Hematopoietic multipotent progenitor cell treated with erythropoietin and hydrocortisone succinate and interleukin-3 and kit ligand, for 4 days (in vitro differentiated cells): ENCODE measurements at places on chromosomes 3 and 15.
A peak's percentile ranks its signal among the peaks of the same experiment; 100 is the strongest.

DNA sequence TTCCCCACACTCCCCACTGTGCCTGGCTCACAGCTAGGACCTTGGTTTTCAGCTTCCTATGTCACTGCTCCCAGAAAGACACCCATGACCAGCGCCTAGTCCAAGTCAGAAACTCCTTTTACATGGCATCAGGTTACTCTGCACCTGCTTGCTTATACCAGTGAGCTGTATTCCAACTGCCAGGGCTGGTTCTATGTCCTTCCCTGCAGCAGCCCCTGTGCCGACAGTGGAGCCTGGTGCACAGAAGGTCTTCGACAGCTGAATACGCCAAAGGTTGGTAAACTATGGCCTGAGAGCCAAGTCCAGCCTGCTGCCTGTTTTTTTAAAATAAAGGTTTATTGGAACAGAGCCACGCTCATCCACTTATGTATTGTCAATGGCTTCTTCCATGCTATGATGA, 102.5 kb downstream of the IQSEC1 start:
- no peak for DNase-seq

DNA sequence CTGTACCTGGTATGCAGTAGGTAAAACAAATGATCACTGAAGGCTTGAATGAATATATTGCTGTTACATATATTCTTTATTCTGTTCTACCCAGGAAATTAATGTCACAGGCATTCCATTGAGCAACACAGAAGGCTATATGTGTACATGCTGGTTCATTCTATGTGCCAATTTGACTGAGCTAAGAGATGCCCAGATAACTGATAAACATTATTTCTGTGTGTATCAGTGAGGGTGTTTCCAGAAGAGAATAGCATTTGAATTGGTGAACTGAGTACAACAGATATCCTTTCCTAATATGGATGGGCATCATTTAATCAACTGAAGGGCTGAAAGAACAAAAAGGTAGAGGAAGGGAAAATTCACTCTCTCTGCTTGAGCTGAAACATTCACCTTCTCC, 886.8 kb downstream of the FHIT start:
- DNase-seq, result peak; percentile 11

DNA sequence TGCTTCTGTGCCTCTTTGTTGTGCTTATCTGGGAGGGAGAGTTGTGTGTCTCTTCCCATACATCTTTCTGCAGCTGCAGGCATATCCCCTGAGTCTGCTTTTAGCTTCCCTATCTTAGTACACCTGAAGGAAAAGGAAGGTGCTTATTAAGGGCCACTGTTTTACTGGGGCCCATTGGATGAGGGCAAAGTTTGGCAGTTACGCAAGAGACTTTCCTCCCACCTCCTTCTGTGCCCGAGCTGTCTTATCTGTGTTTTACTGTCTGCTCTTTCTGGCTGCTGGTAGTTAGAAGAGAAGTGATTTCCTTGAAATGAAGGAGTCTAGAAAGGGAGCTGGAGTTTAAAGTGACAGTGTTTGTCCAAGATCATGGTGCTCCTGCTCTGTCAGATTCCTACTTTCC, 66.5 kb downstream of the GABRG3 start:
- no peak for DNase-seq

DNA sequence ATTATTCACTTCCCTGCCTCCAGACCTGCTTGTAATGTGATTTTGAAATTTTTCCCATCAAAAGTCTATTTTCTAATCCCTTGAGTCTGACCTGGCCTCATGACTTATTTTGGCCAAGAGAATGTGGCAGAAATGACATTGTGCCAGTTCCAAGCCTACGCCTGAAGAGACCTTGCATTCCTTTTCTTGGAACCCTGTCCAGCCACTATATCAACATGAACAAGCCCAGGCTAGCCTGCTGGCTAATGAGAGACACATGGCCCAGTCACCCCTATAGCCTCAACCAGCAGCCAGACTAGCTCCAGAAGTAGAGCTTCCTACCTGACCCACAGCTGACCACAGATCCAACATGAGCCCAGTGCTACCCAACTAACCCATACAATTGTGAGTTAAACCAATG, 121.1 kb upstream of the ACP3 start:
- no peak for DNase-seq

- no peak for DNase-seq
Measured at GRCh38 chr3:147934451-147935180, 525.5 kb downstream of the ZIC1 start.

DNA sequence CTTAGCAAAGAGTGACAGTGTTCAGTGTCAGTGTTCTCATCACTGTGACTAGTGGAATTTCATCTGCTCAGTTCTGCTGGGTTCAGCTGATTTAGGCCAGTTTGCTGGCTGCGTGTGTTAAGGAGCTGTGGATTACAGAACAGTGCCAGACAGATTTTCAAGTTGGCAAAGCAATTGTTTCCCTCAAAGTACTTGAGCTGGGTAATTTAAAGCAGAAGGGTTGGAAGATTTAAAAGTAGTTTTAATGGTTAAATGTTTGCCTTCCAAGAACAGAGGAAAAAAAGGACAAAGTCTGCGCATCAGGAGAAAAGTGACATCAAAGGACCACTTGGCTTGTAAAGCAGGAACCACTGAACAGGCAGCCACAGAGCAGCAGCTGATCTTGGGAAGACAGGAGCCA, 8.7 kb downstream of the ESYT3 start:
- DNase-seq, result no peak

DNA sequence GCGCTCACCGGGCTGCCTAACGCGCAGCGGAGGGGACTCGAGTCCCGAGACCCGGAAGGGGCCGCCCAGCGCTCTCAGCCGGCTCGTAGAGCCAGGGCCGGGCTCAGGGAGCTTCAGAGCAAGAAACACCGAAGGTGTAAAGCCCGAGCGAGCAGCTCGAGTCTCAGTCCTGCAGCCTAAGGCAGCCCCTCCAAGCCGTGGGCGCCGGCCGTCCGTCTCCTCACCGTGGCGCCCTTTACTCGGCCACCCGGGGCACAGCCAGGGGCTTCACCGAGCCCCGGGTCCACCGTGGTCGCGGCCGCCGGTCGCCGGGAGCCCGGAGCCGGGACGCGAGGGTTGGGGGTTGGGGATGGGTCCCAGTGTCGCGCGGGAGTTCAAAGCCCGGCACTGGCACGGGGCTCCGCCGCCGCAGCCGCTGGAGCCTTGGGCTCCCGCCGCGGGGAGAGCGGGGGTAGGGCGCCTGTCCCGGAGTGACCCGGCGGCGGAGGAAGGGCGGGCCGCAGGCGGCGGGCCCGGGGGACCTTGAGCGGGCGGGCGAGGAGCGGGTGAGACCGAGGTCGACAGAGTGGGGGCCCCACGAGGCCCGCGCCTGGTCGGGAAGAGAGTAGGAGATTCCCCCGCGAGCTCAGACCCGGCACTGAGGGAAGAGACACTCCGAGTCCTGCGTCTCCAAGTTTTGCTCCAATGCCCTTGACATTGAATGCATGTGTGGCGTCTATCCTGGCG, 26.9 kb upstream of the THRB start:
- peak; percentile 87 for DNase-seq

DNA sequence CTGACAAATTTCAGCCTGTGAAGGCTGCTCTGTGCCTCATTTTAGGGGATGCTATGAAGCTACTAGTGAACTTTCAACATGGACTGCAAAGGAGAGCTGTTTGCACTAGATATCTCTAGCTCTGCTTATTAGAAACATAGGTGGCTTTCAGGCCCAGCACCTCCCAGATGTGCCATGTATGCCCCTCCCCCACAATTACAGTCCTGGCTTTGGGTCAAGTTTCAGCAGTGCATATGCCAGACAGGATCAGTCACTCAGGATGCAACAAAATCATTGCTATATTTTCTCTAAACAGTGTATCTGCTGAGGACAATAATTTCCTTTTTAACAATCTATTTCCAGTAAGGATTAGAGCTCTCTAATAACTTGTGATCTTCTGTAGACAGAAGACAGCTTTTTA, 178.8 kb upstream of the STAC start:
- no peak for DNase-seq

DNA sequence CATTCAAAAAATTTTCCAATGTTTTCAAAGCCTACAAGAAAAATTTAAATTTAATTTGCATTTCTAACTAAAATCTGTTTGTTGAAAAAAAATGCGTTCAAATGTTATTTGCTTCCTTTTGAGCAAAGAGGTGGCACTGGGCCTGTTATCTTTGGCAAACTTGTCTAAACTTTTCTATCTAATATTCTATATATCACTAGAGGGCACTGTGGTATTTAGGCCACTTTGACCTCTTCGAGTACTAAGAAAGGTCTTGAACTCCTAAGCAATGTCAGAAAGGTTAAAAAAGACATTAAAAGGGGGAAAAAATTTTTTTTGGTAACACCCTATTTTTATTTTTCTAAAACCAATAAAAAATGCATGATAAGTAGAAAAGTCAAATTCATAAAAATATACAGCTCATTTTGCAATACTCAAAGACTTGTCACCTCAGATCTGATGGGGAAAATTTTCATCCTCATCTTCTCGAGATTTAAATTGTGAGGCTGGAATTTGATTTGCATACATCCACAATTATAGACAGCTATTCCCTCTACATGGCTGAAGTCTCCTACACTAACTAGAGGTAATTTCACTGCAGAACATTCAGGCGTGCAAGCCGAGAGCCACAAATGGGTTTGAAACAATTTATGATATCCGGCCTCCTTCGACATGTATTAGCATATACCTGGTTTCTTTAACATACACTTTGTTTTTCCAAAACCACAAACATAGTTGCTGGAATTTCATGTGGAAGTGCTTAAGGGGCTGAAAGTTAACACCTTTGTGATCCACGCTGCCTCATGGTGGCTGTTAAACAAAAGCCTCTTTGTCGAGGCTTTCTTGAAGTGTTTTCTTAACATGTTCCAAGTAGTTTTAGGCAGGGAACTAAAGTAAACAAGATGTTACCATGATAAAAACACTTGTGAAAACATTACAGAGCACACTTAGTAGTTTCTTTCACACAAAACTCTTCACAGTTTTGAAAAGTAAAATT, 576.4 kb downstream of the FOXP1 start:
- DNase-seq, result peak; percentile 86

DNA sequence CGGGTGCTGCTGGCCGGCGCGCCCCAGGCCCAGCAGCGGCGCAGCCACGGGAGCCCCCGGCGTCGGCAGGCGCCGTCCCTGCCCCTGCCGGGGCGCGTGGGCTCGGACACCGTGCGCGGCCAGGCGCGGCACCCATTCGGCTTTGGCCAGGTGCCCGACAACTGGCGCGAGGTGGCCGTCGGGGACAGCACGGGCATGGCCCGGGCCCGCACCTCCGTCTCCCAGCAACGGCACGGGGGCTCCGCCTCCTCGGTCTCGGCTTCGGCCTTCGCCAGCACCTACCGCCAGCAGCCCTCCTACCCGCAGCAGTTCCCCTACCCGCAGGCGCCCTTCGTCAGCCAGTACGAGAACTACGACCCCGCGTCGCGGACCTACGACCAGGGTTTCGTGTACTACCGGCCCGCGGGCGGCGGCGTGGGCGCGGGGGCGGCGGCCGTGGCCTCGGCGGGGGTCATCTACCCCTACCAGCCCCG, 777 bp downstream of the LOXL1 start:
- DNase-seq, result peak; percentile 45

GRCh38 chr3:68984011-68984530, 29.4 kb downstream of the EOGT start:
- no peak for DNase-seq

DNA sequence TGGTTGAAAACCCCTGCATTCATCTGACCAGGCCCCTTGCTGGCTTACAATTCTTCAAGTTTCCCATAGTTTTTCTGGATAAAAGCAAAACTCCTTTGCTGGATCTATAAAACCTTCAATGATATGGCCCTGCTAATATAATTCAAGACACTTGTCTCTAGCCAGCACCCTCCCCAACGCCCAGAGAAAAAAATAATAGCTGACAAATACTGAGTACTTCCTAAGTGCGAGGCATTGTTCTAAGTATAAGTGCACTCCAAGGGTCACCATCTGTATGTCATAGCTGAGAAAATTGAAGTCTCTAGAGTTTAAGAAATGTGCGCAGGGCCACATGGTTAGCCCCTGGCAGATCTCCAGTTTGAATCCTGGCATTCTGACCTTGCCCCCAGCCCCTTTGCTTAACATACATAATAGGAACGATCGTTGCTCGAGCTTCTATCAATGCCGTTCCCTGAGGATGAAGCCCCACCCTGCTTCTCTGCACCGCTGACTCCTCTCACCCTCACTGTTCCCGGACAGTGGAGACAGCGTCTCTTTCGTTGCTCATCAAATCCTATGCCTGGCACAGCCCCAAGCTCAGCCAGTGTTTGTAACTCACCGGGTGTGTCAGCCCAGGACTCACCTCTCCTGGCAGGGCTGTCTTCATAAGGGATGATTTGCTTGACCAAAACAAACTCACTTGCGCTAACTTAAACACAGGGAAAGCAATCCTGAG, 377.1 kb upstream of the PROK2 start:
- no peak for DNase-seq

DNA sequence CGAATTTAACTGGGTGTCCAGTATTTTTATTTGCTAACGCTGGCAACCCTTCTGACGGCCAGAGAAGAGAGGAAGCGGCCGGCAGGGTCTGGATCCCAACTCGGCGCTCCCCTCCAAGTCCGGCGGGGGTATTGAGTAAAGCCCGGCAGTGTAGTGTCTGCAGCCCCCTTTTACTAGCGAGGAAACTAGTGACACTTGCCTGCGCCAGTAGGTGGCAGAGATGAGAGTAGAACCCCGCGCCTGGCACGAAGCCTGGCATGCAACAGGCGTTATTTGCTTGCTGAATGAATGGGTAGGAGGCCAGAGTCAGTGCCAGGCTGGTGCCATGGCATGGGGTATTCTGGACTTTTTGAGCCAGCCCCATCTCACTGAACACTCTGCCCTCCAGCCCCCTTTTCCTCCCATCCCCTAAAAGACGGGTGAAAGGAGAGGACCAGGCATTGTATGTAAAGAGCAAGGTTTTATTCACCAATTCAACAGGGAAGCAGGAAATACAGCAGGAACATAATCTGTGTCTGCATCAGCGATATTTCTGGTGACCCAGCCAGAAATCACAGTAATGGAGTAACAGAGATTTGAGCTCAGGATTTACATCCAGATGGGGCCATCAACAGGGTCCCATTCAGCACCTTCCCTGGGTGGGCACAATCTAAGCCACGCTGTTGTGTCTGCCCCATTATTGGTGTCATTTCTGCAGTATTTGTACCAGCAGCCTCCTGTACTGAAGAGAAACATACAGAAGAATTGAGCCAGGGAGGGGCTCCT, 788 bp upstream of the WDR73 start:
- peak; percentile 96 for DNase-seq

DNA sequence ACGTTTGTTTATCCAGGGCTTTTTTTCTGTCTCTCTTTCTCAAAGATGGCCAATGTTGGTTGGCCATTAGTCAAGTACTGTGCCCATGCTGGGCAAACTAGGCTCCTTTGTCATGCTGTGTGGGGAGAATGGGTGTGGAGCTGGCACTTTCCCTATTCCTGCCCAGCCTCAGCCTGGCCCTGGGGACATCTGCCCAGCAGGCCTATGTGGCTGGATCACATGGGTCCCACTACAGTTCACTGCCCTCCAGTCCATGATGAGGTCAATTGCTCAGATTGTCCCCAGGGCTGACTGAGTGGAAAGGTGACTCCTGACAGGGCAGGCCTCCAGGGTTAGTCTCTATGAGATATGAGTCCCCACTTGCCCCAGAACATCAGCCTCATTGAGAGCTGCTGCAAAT, 54.4 kb upstream of the HERC1 start:
- DNase-seq, result no peak

- peak; percentile 69 for DNase-seq
Measured at GRCh38 chr3:1082108-1082507, 10.7 kb upstream of the CNTN6 start.
